ENCODE measurements at places on chromosomes 6 and 20.

DNA sequence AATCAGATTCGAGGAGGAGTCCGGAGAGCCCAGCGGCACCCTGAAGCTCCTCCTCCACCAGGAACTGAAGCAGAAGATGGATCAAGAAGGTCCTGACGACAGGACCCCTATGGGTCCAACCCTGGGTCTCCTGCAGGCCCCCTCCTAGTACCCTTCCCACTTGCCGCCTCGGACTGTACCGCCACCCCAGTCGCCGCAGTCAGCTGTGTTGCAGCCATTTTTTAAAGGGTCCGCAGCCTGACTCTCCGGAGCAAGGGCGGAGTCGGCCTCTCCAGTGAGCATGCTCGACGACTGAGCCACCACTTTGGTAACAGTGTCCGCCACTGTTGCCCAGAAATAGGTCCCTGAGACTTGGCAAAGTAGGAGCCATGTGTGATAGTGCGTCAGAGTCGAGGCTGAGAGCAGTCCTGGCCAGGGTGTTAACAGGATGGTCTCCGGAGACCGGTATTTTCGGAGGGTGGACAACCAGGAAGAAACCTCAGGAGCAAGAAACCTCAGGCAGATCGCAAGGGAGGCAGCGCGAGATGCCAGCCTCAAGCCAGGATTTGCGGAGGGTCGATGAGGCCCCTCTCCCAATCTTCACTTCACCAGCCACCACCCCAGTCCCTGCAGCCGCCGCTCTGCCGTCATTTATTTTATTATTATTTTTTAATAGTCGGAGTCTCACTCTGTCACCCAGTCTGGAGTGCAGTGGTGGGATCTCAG is 294.6 kb upstream of the ZNF337 start:
- no peak for DNase-seq

GRCh38 chr6:31971279-31971992 is 502 bp downstream of the DXO start:
- no peak for DNase-seq

DNA sequence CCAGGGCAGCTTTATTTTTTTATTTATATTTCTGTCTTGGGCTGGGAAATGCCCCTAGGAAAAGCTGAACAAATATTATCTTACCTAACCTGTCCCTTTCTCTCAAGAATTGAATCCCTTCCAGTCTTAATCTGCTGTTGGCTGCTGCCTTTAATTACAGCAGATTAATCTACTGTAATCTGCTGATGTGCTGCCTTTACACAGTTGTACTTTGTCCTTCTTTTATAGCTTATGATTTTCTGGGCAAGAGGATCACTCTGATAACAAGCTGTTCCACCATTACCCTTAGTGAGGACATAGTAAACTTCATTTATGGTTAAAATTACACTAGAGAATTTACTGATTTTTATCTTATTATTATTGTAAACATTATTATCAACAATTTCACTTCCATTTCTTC is 234.5 kb upstream of the MAN1A1 start:
- no peak for DNase-seq

- DNase-seq: no peak
These were observed 459.1 kb upstream of the JAG1 start for GRCh38 chr20:11132819-11133415.

GRCh38 chr6:43938178-43939105 is 168.4 kb downstream of the VEGFA start:
- DNase-seq: no peak

DNA sequence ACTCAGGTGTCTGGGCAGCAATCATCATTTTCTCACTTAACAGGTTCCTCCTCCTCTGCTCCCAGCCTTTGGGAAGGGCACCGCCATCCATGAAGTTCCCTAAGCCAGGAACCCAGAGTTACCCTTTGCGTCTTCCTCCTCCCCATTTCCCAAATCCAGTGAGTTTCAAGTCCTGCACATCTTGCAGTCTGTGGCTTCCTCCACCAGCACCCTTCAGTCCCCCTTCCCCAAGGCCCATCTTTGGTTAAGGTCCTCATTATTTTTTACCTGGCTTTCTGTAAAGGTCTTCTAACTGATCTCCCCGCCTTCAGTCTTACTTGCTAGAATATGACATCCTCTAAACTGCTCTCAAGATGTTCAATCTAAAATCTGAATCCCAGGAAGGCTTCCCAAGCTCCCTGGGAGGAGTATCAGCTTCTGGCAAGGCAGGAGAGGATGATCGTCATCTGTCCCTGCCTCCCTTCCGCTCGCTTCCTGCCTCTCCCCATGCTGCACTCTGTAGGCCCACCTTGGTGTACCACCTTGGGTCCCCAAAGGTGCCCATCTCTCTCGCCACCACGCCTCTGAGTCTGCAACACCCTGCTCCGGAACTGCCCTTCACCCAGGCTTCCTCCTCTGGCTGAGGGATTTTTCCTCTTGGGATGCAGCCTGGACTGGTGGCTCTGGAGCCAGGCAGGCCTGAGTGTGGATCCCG is 11.4 kb upstream of the DUSP22 start:
- no peak for DNase-seq

- DNase-seq: no peak
These were observed 64.5 kb upstream of the DST start for GRCh38 chr6:56706981-56707726.

- DNase-seq: no peak
These were observed 235.2 kb downstream of the LRFN2 start for GRCh38 chr6:40352006-40352405.

- DNase-seq: no peak
These were observed 6.5 kb upstream of the DDO start for GRCh38 chr6:110421749-110422443.

All from activated CD8-positive, alpha-beta memory T cell treated with anti-CD3 and anti-CD28 coated beads for 4 hours (primary cell).